ENCODE measurements at places on chromosomes 6 and 20.

DNA sequence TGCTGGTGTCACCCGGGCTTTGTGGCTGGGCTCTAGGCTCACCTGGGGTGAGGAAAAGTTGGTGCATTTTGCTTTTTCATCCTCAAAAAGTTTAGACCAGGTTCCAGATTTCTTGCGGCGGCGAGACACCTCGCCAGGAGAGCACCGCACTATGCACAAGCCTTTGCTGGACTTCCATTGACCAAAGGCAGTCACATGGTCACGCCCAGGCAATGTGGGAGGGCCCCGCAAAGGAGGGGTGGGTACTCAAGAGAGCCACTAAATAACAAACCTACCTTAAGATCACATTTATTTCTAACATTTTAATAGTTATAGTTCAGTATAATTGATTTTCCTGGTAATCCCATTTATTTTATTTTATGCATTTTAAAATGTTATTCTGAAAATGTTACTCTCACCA is 3.0 kb upstream of the KIF16B start:
- no peak for DNase-seq

- DNase-seq, result no peak
Observed at GRCh38 chr6:62445521-62445920, 159.5 kb upstream of the KHDRBS2 start.

- DNase-seq, result no peak
Observed at GRCh38 chr6:89987830-89988229, 93.6 kb downstream of the GJA10 start.

GRCh38 chr20:31858760-31859083 is 11.6 kb downstream of the DUSP15 start:
- no peak for DNase-seq

- DNase-seq, result no peak
Observed at GRCh38 chr6:119497988-119498727, 148.6 kb upstream of the MAN1A1 start.

GRCh38 chr20:3728354-3728753 is 4.1 kb upstream of the HSPA12B start:
- DNase-seq, result no peak

DNA sequence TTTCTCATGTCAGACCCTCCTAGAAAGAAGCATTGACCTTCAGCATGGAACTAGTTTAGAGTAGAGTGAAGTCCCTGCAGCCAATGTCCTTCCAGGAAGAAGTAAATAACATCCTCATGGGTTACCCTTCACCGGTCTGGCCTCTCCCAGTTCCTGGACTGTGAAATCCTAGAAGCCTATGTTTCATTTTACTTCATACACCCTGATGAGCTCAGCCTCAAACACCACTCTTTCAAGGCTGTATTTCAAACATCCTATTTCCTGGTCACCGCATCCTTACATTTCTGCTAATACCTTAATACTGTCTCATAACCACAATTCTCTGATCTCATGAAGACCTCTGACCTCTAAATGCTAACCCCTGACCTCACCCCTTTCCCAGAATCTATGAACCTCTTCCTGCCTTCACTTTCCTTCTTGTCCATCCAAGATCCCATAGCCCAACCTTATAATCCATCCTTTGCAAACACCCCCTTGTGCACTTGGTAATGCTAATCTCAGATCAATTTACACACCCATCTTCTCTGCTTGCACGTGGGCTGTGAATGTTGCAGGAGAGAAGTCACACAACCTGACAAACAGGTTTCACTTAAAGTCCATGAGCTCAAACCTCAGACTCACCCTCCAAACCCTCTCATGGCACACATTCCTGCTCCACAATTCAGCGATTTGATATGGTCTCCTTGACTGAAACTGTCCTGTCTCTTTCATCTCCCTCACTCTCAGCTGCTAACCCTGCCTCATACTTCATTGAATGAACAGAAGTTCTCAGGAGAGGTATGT is 30.2 kb downstream of the SLC2A10 start:
- DNase-seq, result no peak

DNA sequence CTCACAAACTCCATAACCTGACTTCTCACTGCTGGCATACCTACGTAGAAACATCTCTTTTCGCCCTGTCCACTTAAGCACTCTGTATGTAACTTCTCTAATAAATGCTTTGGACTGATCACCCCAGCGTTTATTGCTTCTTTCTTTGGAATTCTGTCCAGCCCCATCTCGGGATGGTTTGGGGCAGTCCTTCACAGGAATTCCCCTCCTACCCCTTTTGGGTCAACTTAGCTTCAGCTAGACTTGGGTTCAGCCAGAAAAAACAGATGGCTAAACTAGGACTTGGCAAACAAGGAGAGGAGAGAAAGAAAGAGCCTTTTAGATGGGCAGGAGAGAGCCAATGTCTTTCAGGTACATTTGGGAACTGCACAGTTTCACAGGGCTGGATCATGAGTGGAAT is 3.9 kb upstream of the LTV1 start:
- no peak for DNase-seq

DNA sequence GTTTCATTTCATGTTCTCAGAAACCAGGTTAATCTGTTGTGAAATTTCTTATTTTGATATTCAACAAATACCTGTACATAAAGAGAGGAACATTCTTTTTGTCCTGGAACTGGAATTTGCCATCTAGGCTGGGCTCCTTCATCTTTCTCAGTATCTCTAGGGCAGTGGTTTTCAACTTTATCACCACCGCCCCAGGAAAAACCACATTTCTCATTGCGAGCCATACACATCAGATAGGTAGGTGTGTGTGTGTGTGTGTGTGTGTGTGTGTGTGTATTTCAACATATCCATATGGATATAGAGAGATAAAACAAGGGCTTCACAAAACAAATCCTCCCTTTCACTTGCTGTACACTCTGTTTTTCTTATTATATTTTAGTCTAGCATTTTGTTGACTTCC is 24.1 kb downstream of the BFSP1 start:
- no peak for DNase-seq

DNA sequence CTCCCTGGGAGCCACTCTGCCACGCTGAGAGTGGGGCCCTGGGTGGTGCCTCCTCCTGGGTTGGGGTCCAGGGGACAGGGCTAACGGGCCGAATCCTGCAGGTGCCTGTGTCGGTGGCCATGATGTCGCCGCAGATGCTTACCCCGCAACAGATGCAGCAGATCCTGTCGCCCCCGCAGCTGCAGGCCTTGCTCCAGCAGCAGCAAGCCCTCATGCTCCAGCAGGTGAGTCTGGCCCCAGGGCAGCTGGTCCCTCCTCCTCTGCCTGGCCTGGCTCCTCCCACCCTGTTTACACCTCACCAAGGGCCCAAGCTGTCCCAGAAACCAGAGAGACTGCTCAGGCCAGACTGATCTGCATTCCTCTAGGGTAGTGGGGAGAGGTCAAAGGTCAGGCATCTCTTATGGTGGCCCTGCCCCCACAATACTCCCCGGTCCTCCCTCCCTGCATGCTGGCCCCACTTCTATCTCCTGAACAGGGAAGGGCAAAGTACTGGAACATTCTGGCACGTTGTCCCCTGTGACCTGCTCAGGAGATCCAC is 38.6 kb downstream of the FOXP4 start:
- DNase-seq, result no peak

DNA sequence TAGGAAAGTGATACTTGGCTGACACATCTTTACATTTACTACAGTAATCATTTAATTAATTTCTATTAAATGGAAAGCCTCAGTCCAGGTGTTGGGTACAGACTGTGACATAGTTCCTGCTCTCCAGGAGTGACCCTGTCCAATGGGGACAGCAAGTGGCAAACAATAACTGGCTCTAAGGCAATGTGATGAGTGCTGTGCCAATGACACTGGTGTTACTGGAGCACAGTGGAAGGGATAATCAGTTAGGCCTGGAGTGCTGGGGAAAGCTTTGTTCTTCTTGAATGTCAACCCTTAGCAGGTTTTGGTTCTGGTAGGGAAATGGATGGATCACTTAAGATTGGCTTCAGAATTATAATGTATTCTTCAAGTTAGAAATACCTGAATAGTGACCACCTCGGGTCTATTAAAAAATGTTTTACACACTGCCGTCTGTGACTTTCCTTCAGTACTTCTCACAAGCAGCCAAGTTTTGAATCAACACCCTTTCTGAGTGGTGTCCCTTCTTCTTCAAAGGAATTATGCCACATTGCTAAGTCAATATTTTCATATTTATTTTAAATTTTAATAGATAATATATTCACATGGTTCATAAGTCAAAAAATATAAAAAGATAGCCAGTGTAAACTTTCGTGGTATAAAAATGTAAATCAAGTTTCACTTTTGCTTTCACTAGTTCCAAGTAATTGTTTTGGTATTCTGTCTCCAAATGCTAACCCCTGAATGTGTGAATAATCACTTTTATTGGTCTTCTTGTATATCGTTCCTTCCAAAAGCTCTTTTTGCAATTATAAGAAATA is 9.6 kb downstream of the CMTR1 start:
- no peak for DNase-seq

DNA sequence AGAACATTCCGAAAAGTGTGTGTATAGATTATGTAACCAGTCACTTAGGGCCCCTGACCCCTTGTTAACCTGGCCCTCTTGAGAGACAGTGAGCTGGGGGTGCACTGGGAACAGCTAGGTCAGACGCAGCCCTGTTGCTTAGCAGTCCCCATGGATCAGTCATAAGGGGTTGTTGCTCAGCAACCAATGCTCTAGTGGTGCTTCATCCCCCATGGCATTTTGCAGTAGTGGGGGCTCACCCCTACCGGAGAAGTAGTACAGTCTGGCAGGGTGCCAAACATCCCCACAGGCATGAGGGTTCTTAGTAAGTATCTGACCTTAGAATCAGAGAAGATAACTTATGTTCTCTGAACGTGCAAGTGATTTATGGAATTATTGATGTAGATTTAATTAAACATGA is 12.3 kb downstream of the PKIB start:
- peak; percentile 24 for DNase-seq

GRCh38 chr6:135657207-135657606 is 159.7 kb upstream of the AHI1 start:
- DNase-seq, result no peak

- DNase-seq, result no peak
Observed at GRCh38 chr6:46930331-46930730, 8.6 kb upstream of the ADGRF5 start.

DNA sequence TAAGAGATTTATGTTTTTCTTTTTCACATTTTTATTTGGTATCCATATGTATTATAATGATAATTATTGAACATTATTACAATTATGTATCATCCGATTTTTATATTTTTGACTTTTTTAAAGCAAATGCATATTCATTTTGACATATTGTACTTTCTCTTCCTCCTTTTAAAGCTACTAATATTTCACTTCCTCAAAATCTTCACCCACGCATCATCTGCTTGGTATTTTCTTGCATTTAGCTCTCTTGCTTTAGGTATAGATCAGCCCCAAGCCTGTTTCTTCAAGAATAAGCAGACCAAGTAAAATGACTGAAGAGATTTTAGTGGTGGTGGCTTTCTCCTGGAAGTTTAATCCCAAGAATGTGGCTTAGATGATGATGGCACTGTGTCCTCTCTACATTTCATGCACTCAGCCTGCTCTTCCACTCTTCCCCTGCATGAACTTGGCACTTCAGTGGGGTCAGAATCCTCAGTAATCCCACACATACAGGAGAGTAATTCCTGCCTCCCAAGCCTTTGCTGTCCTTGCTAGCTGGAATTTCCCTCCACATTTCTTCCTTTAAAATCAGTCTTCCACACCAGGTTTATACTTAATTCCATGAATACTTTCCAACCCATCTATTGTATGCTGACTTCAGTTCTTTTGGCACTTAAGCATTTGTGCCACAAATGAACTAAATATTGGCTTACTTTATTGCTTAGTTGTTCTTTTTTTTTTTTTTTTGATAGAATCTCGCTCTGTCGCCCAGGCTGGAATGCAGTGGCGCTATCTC is 8.2 kb downstream of the NCOA7 start:
- DNase-seq, result peak; percentile 82

- peak; percentile 11 for DNase-seq
Observed at GRCh38 chr20:60993433-60994044, 258.5 kb upstream of the CDH4 start.

- DNase-seq, result peak; percentile 39
Observed at GRCh38 chr6:139882234-139882633, 507.8 kb upstream of the CITED2 start.

- peak; percentile 58 for DNase-seq
Observed at GRCh38 chr6:32105433-32105832, 3.7 kb downstream of the TNXB start.

DNA sequence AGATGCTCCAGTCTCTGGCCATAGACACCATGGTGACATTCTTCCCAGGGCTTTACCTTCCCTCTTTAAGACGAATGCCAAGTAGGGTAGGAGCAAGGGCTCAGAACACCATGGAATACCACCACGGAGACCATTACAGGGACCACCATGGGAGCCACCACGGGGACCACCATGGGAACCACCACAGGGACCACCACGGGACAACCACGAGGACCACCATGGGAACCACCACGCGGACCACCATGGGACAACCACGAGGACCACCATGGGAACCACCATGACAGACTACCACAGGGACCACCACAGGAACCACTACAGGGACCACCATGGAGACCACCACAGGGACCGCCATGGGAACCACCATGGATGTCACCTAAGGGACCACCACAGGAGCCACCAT is 66.9 kb upstream of the MPC1 start:
- no peak for DNase-seq

GRCh38 chr20:3194617-3195280 is 9.7 kb downstream of the DDRGK1 start:
- no peak for DNase-seq

DNA sequence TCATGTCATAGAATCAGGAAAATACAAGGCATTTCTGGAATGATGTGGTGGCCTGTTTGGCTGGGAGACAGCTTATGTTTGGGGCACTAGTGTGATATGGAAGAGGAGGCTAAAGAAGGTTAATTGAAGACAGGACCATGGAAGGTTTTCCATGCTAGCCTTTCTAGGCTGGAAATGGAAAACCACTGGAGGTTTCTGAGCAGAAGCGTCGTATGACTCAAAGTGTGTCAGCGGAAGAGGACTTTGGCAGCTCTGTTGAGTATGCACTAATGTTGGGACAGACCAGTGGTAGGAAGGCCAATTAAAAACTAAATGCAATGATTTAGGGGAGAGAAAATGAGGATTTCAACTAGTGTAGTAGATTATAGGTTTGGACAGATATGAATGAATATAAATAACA is 413.1 kb downstream of the PLCB1 start:
- DNase-seq, result no peak

DNA sequence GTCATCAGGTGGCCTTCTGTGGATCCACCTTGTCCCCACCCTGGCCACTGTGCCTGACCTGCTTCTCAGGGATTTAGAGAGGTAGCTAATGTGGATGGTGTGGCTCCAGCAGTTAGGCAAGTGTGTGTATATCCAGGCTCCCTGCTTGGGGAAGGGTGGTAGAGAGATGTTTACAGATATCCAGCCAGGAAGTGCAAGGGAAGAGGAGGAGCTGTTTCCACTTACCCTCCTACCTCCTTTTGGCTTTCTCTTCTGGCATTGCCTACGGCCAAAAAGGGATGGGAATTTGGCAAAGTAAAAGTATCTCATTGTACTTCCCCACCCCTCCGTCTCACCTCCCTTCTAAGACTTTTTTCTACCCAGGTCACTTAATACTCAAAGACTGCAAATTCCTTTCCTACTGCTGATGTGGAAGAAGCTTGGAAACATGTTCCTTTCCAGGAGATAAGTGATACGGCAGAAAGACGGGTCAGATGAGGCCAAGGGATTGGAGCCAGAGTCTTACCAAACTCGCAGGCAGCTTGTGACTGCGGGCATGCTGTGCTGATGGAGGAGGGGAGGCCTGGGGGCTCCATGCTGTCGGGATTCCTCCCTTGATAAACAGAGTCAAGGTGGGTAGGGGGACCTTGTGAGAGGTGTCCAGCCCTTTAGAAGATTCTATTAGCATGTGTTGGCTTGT is 253.4 kb downstream of the PRL start:
- peak; percentile 18 for DNase-seq

Measured in astrocyte of the hippocampus (primary cell).